T-helper 17 cell (primary cell): ENCODE measurements at places on chromosomes 16 and 17. TPM values are rescaled to one million over a fixed set of nuclear protein-coding genes. Genes with fewer than 3 reads are reported as not detected.

Gene TLCD2
- 0.26 TPM for total RNA-seq

DNA sequence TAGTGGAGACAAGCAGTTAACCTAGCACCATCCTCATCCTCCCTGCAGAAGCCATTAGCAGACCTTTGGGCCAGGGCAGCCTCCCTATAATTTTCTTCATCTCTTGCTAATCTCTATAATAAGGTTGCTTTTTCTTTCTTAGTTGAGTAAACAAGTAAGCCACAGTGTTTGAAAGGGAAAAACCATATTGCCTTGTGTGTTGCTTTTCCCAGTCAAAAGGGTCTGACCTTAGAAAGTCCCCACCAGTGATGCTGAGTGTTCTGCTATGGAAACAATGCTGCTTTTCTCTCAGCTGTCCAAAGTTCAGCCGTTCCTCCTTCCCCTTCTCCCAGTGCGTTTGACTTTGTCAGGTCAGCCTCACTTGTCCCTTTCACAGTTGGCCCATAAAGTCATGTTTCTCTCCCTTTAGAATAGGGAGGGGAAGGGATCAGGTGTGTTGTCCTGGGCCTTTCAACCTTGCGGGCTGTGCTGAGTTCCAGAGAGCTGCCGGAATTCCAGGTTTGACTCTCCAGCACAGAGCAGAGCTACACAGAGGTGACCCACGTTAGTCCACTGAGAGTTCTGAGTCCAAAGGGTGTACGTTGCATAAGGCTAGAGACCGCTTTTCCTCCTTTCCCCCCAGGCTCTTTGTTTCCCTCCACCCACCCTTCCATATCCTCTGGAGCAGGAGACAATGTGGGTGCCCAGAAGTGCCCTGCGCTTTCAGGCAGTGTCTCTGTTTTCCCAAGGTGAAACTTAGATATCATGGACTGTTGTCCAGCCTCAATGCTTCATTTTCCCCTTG is 15.9 kb upstream of the CLEC18C start:
- DNase-seq, result no peak
- H3K4me1 ChIP-seq, result peaks cover 15% of the 10 kb centered on the region
- no peak overlapping the region for H3K4me3 ChIP-seq
- no peak overlapping the region for H3K27ac ChIP-seq

Gene SCN4A
- total RNA-seq, result 0.02 TPM

Gene ITGAL
- 338 TPM for total RNA-seq

DNA sequence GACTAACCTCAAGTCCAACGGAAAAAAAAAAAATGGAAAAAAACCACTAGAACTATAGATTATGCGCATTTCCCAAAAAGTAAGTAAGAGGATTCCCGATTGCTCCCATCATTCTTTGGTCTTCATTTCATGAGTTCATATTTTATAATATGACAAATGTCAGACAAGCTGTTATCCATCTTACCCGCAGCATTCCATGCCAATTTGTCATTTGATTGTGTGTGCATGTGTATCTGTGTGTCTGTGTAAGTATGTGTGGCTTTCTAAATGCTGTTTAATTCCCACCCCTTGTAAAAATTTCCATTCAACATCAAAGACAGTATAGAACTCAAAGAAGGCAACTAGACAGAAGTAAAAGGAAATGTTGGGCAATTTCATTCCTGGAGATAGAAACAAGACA is 434.1 kb downstream of the CDH11 start:
- no peak overlapping the region for H3K27ac ChIP-seq
- no peaks in the 10 kb centered on the region for H3K36me3 ChIP-seq
- no peak overlapping the region for H3K4me3 ChIP-seq
- no peaks in the 10 kb centered on the region for H3K4me1 ChIP-seq

- no peak overlapping the region for H3K4me3 ChIP-seq
- H3K27me3 ChIP-seq, result no peaks in the 10 kb centered on the region
Observed at GRCh38 chr17:5248821-5249479, 14.3 kb upstream of the SCIMP start.

DNA sequence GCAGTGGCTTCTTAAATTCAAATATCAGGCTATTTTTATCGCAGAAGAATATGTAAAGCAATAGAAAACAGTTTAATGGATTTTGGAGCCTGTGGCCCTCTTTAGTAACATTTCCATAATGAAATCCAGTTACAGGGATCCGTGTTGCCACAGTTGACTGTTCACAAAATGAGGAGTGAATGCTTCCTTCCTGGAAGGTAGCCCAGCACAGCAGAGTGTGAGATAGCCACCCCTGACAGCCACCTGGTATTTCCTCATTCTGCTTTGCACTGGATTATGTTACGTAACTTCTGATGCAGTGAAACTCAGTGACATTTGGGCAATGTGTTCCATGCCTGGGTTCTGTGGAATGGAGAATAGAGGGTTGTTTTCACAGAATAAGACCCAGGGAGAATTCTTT is 517.2 kb downstream of the RBFOX1 start:
- DNase-seq, result no peak
- H3K27ac ChIP-seq, result no peak overlapping the region
- no peaks in the 10 kb centered on the region for H3K27me3 ChIP-seq
- H3K36me3 ChIP-seq, result no peaks in the 10 kb centered on the region

- peaks cover 40% of the 10 kb centered on the region for H3K27me3 ChIP-seq
- DNase-seq, result no peak
- H3K27ac ChIP-seq, result no peak overlapping the region
- peaks cover 3% of the 10 kb centered on the region for H3K4me1 ChIP-seq
- H3K36me3 ChIP-seq, result no peaks in the 10 kb centered on the region
Observed at GRCh38 chr17:5871666-5872065, 198.5 kb upstream of the WSCD1 start.

Gene HS3ST4
- not detected for total RNA-seq

DNA sequence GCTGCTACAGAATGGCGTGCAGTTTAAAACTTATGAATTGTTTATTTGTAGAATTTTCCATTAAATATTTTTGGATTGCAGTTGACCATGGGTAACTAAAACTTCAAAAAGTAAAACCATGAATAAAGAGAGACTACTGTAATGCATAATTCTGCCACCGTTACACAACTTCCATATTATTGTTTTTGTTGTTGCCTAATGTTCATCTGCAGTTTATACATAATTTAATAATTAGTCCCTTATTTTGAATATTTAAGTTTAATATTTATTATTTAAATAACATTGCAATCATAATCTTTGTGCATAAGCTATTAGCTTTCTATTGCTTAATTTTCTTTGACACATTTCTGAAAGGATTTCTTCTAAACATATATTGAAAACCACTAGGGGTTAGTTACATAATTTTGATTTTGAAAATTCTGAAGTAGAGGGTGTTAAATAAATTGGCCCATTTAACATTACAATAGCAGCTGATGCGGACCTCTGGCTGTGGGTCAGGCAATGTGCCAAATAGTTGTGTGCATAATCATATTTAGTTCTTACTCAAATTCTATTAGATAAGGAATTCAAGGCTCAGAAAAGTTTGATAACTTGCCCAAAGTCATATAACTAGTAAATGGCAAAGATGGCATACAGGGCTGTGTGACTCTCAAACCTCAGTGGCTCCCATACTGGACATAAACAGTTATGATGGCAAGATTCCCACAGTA is 31.1 kb downstream of the PPM1E start:
- peaks cover 5% of the 10 kb centered on the region for H3K4me1 ChIP-seq
- no peaks in the 10 kb centered on the region for H3K36me3 ChIP-seq
- peaks cover 12% of the 10 kb centered on the region for H3K27me3 ChIP-seq

Gene RND2
- total RNA-seq, result 1.1 TPM
